Activated CD4-positive, alpha-beta T cell treated with anti-CD3 and anti-CD28 coated beads, Interleukin-2, amount 50 U/mL, for 48 hours (primary cell): ENCODE measurements at places on chromosomes 11 and 22.

- DNase-seq, result no peak
Observed at GRCh38 chr11:73990730-73991129, 8.1 kb upstream of the UCP2 start.

- no peak for DNase-seq
Observed at GRCh38 chr11:15780382-15780781, 576.0 kb downstream of the SOX6 start.

DNA sequence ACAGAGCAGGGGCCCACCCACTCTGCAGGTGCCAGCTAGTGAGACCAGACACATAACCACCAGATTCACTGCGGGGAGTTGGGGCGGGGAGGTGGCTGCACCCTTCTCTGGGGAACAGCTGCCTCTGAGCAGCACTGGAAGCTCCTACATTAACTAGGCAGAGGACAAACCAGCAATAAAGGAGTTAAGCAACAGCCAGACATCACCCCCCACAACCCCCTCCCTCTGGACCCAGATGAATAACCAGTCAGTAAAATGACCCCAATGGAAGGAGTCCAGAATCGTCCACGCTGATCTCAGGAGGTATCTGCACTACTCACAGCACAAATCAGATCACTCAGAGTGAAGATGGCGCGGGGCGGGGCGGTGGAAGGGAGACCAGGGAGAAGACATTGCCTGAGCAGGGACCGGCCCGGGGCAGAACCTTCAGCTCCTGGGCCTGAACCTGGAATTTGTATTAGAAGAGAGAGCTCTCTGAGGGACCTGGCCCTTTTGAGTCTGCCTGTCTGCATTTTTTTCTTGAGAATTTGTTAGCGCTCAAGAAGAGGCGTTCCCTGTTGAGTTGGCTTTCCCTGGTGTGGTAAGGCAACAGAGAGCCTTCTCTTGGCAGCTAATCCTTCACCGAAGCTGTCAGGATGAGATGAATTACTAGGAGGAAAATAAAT, 125.5 kb upstream of the NCAM1 start:
- DNase-seq, result no peak

- DNase-seq, result no peak
Observed at GRCh38 chr11:6094186-6094585, 13.3 kb upstream of the OR56B4 start.

GRCh38 chr22:36397131-36398093, 9.6 kb upstream of the MYH9 start:
- no peak for DNase-seq

- no peak for DNase-seq
Observed at GRCh38 chr11:59281177-59281576, 68.5 kb upstream of the MPEG1 start.

- peak; percentile 62 for DNase-seq
Observed at GRCh38 chr11:68040101-68040956, 1.5 kb downstream of the TCIRG1 start.

DNA sequence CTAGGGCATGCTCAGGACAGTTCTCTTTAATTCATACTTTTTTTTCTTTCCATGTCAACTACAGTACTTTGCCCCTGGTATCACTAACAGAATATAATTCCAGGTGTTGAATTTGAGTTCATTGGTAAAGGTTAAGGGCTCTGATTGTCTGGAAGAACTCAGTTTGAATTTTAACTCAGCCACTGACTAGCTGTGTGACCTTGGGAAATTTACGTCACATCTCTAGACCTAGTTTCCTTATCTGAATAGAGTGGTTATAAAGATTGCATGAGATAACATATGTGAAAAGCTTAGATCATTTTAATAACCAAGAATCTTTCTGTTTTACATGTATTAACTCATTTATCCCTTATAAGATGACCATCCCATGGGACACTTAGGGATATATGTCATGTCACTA, 15.8 kb upstream of the ZC3H12C start:
- no peak for DNase-seq

DNA sequence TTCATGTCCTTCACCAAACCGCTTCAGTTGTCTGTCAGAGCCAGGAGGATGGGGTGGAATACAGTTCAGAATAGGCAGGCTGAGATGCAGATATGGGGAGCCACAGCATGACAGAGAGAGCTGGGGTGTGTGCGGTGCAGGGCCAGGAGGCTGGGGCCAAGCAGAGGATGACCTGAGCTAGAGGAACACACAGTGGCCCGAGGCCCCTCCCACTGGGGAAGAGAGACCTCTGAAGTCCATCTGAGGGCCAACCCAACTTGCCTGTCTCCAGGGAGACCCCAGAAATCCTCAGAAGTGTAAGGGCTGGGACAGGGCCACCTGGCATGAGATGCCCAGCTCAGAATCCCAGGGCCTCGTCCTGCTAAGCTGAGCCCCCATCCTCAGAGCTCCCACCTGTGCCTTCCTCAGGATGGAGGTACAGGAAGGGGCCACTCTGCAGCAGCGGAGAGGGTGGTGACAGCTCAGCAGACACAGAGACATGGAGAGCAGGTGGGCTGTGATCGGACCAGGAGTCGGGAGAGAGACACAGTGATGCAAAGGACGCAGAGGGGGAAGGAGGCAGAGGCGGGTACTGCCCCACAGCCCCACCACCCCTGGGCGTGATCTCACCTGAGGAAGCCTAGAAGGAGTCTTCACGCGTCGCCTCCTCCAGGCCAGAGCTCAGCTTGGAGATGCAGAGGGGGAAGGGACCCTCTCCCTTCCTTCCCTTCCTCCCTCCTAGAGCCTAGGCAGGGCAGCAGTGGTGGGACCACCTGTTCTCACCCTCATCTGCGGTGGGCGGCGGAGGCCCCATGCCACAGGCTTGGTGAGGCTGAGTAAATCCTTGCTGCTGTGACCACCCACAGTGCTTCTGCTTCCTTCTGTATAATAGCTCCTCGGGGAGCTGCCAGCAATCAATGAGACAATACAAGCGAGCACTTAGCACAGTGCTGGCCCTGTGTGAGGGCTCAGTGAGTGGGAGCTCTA, 9.1 kb upstream of the TUB start:
- no peak for DNase-seq

GRCh38 chr22:45877651-45878050, 99.3 kb downstream of the WNT7B start:
- DNase-seq, result no peak

GRCh38 chr11:73258104-73259035, 13.8 kb upstream of the P2RY6 start:
- no peak for DNase-seq

DNA sequence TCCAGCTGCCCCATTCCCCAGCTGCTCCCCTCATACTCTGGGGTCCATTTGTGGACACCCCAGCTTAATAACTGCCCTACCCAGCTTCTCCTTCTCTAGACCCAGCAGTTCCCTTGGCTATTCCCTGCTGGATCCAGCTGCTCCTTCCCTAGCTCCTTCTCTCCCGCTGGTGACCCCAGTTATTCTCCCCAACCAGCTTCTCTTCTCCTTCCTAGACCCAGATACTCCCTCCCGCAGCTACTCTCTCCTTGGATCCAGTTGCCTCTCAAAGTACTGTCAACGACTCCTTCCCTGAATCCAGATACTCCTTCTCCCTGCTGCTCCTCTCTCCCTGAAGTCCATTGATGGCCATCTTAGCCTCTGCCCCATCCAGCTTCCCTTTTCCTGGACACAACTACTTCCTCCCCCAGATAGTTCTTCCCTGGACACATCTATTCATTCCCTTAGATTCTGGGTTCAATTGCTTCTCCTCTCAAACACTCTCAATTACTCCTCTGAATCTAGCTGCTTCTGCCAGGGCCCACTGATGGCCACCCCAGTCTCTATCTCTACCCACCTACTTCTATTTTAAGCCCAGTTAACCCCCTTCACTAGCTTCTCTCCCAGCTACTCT, 11.6 kb downstream of the SELENOM start:
- DNase-seq, result no peak

DNA sequence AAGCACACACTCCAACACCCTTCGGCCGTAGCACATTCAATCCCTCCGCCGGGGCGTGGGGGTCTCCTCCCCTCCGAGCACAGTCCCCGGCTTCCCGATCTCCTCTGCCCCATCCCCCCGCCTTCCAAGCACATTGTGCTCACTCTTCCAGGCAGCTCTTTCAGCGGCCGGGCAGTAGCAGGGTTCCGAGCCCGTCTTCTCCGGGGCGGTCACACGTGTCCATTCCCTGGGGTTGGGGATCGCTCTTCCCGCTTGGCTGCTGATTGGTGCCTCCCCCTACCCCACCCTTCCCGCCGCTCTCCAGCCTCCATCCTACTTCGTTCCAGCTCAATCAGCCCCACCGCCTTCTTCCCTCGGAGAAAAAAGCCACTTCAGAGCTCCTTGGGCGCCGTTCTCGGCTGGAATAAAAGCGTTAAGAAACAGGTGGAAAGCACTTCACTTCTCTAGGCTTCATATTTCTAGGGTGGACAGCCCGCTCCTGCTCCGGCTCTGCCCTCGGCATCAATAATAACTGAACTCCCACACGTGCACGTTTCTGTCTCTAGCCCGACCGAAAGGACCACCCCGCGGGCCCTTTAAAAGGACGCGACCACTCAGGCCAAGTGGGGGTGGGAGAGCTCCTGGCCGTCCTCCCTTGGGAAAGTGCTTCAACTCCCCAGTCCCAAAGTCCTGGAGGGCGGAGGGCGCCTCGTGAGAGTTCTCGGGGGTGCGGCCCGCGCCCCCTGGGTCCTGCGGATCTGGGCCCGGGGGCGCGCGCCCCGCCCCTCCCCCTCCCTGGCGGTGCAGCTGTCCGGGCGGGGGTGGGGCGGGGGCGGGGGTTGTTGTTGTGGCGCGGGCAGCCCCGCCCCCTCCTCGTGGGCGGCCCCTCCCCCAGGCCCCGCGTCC, 464 bp upstream of the CECR2 start:
- DNase-seq, result no peak

GRCh38 chr11:82811369-82811768, 77.7 kb upstream of the FAM181B start:
- no peak for DNase-seq

- DNase-seq, result no peak
Observed at GRCh38 chr11:112745973-112746372, 215.2 kb upstream of the NCAM1 start.

- no peak for DNase-seq
Observed at GRCh38 chr11:10181811-10182210, 112.2 kb downstream of the SBF2 start.

DNA sequence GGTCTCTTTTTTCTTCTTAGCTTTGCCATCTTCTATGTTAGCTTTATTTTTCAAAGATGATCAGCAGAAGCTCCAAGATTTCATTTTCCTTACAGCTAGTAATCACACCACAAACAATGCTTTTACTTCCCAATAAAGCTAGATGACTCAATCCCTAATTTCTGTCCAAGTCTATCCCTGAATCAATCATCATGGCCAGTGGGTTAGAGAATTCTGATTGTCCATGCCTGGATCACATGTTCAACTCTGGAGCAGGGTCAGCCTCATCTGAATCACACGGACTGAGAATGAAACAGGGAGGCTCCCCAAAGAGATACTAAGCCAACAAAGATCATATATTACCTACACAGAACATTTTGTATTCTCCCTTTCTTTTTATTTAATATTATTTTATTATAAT, 79.6 kb downstream of the BBOX1 start:
- no peak for DNase-seq

DNA sequence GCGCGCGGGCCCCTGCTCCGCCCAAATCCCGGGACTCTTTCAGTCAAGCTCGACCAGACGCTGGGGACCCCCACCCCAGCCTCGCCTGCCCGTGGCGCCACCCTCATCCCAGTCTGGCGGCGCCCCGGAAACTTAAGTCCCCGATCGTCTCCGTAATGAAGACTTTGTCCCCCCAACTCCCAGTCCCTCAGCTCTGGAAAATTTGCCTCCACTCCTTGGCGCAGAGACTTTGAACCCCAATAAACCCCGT, 348 bp downstream of the PLCB3 start:
- DNase-seq, result no peak

DNA sequence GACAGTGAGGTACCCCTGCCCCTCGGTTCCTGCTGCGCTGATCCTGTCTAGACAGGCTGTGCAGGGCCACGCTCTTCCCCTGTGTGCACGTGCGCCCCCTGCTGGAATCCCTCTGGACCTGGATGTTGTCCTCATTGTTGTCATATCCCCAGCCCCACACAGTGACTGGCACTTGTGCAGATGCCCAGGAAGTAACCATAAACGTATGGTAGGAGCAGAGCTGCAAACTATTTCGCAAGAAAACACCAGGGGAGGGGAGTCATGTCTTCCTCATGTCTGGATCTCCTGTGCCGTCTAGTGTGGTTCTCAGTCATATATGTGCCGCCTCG, 114.7 kb downstream of the CRYBB2 start:
- peak; percentile 81 for DNase-seq

GRCh38 chr22:45312856-45313255, 3.1 kb downstream of the FAM118A start:
- no peak for DNase-seq

- no peak for DNase-seq
Observed at GRCh38 chr11:120898568-120898967, 125.3 kb upstream of the TBCEL start.

- no peak for DNase-seq
Observed at GRCh38 chr11:120011836-120012235, 126.1 kb downstream of the TRIM29 start.

- no peak for DNase-seq
Observed at GRCh38 chr11:68538025-68538424, 77.5 kb downstream of the PPP6R3 start.

DNA sequence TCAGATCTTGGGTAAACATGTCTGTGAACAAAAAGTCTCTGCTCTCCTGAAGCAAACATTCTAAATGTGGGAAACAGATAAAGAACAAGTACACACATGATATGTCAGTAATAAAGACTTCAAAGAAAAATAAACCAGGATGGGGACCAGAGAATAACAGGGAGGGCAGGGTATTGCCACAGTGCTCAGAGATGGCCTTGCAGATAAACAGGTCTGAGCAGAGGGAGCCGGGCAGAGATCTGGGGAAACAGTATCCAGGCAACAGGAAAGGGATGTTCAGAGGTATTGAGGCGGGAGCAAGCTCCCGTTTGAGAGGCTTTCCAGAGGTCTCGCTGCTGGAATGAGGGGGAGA, 2.9 kb downstream of the CCDC86 start:
- DNase-seq, result no peak

- no peak for DNase-seq
Observed at GRCh38 chr22:47177334-47177815, 414.9 kb downstream of the TBC1D22A start.

DNA sequence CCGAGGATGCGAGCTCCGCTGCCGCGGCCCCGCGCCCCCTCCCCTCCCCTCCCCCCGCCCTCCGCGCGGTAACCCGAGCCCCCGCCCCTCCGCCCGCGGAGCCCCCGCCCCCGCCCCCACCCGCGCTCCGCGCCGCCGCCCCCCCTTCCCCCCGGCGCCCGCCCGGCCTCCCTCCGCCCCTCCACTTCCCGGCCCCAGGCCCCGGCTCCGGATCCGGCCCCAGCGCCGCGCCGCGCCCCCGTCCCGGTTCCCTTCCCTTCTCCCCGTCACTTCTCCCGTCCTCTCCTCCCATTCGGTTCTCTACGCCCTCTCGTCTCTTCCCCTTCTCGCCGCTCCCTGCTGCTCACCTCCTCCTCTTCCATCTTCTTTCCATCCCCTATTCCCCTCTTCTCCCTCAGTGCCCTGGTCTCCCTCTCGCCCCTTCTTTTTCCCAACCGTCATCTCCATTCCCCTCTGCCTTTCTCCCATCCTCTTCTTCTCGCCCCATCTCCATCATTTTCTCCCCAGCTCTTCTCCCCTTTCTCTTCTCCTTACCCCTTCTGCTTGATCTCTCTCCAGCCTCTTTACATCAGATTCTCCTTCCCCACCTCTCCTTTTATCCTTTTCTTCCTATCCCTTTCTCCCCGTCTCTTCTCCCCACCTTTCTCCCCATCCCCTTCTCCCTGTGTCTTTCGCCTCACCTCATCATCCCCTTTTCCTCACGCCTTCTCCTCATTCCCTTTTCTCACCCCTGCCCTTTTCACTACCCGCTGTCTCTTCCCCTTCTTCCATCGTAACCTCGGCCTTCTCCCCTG, at the start of gene DCHS1:
Gene DCHS1 (minus strand): TSS at position 20 of the 794 bp plus-strand sequence. CDS start 14,196 bp downstream, outside the sequence.
- DNase-seq, result no peak

GRCh38 chr11:30092518-30092917, 75.7 kb upstream of the KCNA4 start:
- no peak for DNase-seq
